ENCODE measurements at places on chromosomes 5 and 9.

- DNase-seq = no peak
These were observed 86.6 kb upstream of the SLC24A2 start for GRCh38 chr9:19875291-19875920.

DNA sequence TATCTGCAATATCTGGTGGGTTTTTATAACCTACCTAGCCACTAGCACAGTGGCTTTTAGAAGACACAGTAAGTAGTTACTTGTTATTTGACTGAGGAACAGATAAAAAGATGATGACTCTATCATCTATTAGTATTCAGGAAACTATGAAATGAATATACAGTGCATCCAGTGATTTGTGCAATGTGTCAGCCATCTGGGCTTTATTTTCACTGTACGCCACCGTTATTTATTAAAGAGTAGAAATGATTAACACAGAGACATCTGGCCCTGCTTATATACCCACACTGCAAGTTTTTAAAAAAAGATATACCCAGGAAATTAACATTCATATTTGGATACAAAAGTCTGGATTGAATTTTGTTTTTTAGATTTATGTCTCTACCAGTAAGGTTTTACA is 408.4 kb downstream of the PDE4D start:
- no peak for DNase-seq

- no peak for DNase-seq
These were observed 12.9 kb upstream of the SLCO6A1 start for GRCh38 chr5:102511666-102512065.

DNA sequence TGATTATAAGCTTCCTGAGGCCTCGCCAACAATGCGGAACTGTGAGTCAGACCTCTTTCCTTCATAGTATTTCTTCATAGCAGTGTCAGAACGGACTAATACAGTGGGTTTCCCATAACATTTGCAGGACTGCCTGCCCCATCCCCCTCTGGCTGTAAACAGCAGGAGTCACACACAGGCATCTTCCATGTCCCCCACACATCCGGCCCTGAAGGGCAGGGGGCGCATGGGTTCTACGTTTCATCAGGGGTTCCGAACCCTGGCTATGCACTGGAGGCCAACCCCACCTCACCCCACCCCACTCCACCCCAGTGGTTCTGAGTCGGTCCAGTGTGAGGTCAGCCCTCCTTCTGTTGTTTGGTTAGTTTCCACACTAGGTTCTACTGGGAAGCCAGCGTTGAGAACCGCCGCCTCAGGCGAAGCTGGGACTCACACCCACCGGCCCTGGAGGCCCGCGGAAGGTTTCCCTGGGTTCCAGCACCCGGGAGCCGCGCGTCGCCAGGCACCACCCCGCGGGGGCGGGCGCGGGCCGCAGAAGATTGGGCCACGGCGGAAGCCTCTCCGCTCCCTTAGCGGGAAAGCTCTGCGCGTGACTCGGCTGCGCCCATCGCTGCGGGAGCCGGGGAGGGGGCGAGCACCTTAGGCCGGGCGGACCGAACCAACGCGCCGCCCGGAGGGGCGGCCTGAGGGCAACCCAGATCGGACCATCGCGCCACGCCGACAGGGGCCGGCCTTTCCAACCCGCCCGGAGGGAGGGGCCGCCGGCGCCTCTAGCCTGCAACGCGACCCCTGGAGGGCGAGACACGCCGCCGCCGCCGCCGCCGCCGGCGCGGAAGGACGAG is at the start of gene RUSC2:
Gene RUSC2 (plus strand): TSS at position 799 of the 842 bp plus-strand sequence. CDS start 56,411 bp downstream, outside the sequence.
- DNase-seq = no peak

DNA sequence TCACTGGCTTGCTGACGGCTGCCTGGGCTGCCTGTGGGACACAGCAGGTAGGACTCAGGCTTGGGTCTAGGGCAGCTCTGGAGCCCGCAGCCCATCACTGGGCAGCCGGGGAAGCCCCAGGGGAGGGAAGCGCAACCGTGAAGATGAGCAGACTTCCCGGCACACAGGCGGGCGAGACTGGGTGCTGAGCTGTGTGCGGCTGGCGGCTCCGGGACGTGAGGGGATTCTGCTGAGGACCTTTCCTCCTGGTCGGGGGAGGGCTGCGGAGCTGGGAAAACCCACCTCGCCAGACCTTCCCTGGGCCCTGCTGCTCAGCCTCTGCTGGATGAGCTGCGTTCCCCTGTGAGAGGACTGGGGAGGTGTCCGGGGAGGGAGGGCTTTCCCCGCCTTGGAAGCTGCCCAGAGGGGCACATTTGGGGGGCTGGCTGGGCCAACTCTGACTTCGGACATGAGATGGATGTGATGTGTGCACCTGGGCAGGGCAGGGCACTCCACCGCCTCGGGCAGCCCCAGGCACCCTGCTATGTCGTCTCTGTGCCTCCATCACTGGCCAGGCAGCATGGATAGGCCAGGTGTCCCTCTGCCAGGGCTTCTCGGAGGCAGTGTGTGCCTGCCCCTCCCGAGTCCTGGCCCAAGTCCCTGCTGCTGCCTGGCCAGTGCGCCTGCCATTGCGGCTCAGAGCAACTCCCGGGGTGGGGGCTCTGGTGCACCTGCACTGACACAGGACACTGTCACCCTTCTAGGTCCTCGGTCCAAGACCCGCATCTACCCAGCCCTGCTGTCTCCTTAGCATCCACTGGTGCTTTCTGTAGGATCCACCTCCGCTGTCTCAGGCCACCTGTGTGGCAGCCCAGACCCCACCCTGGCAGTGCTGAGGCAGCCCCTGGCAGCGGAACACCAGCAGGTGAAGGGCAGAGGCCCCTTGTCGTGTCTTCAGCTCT is 66.4 kb downstream of the COL5A1 start:
- no peak for DNase-seq

DNA sequence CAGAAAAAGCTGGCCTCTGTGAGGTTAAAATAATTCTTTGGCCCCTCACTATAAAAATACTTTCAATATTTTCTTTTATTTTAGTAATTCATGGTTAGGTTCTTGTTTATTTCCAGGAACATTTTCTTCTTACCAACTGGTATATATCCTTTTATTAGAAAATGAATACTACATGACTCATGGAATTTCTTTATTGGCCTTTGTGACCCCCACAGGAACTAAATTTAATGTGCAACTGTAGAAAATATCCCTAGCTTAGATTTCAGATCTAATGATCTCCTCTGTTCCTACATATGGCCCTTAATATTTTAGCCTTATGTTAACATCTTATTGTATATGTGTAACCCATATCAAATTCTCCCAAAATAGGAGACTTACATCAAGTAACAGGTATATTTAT is 429.9 kb downstream of the NR2F1-AS1 start:
- DNase-seq = no peak

DNA sequence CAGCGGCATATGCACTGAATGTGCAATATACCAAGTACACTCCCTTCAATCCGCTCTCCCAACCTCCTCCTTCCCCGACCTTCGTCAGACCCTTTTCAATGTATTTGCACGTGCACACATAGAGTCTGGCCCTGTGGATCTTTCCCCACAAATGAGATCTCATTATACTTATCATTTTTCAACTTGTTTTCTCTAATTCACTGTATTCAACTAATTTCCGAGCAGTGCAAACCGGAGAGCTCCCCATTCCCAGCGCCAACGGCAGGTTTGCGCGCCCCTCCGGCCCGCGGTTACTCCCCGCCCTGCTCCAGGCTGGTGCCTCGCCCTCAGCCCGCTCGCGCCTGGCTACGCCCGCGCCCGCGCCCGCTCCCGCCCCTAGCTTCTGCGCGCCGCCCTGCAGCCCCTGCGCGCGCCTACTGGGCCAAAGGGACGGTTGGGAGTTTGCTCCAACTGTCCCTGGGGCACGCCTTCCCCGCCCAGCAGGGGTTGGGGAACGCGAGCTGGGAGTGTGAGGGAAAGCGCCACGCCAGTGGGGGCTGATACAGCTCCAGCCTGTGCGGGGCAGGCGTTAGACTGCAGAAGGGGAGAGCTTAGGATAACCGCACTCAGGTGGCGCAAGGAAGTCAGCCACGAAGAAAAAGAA is 3.3 kb upstream of the CDC20B start:
- DNase-seq = no peak

DNA sequence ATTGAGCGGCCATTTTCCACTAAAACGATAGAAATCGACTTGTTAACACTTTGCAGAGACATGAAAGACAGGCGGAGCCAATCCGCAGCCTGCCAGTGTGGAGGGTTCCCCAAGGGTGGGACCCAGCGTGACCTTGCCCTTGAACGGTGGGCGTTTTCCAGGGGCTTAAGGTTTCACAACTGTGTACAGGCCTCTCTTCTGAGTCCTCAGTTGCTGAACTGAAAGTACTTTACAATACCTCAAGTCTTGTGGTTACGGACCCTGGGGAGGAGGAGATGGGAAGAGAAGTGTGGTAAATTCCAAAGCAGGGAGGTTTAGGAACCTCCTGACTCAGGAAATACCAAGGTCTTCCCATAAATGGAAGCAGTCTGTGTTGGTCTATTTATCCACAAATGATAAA is 68.2 kb upstream of the CKMT2 start:
- DNase-seq = no peak

DNA sequence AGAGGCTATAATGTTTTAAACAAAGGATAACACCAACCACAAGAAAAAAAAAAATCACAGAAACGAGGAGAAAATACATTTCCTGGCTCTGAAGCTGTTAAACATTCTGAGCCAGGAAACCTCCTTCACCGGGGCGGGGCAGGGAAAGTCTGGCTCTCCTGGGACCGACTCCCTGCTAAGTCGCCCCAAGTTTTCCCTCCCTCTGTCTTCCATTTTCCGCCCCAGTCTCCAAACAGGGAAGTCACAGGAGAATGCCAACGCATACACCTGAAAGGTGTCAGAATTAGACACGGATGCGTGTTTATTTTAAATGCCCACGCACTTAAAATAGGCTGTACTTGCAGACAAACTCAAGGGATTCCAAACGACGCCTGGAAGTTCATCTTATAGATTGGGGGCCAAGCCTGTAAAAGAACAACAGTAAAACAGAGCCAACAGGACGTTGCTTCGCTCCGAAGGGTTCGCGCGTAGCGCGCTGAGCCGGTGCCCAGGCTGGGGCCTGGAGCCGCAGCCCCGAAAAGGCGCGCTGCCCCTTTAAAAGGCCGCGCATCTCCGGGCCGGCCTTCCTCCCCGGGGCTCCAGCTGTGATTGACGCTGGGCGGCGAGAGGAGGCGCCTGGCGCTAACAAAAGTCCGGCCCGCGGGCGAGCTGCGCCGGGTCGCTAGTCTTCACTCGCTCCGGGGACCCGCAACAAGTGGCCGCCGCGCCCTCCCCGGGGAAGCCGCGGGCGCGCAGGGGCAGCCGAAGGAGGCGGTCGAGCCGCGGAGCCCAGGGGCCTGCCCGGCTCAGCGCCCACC is at the start of gene FBXL7:
Gene FBXL7 (plus strand): TSS at position 653 of the 797 bp plus-strand sequence.
- no peak for DNase-seq

DNA sequence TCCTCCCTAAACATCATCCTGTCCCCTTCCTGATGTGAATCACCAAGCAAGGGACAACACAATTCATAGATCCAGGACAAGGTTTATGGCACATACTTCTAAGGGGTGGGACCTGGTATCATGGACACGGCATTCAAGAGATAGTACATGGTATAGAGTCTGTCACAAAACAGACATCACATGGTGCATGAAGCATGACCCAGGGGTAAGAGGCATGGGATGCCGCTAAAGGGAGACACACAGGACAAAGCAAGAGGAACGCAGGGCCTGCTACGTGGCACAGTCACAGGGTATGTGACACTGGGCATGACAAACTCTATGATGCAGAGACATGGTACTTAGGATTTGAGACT is 20.7 kb downstream of the GSN start:
- DNase-seq = no peak

GRCh38 chr5:169157064-169157463 is 143.9 kb downstream of the SLIT3 start:
- no peak for DNase-seq

DNA sequence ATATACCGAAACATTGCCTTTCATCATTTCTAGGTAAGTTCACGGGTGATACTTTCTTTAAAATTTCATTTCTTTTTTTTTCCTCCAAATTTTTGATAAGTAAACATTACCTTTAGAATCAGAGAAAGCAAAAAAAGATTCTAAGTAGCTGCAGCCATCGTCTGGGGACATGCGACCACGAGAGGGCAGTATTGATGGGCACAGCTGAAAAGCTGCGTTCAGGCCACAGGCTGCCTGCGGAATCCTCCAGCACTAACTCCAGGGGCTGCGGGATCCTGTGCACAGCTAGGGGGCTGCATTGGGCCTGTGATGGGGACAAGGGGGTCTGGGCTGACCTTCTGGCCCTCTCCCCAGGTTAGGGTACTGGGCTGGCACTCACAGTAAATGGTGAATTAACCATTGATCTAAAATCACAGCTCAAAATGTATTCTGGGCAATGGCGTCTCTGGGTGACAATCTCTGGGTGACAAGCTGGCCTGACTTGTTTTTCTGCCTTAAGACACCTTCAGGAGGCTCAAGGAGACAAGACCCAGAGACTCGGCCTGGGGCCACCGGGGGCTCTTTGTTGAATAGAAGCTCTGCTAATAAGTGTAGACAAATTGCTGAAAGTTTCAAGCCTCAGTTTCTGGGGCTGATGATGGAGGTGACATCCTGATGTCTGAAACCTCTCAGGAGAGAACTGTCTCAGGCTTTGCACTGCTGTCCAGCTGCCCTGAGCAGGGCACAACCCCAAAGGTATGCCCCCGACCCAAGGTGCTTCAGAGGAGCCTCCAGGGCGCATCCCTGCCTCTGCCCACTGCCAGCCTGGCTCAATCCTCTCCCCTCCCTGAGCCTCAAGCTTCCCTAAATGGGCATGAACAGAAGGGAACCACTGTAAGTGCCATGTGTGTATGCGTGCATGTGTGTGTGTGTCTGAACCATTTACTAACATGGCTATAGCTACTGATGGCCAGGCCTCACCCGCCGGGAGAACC is 44.3 kb upstream of the SARDH start:
- no peak for DNase-seq

DNA sequence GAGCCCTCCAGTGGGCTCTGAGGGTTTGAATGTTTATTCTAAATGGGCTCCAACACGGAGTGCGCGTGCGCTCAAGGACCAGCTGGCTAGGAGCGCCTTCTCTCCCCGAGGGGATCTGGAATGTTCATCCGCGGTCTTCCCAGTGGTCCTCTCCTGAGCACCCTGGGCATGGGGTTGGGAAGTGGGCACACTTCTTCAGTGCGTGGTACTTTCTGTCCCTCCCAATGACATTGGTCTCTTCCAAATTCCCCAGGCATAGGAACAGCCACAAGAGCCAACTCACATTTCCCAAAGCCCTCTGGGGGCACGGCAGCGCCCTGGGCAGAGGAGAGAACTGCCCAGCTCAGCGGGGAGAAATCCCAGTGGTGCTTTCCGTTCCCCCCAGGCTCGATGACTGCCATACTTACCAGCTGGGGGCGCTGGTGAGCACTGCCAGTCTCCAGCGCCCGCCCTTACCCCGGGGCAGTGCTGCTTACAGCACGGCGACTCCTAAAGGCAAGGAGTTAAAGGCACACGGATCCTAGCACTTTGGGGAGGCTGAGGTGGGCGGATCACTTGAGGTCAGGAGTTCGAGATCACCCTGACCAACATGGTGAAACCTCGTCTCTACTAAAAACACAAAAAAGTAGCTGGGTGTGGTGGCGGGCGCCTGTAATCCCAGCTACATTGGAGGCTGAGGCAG is 29.9 kb upstream of the OBP2B start:
- DNase-seq = no peak

- DNase-seq = no peak
These were observed 16.0 kb downstream of the DOCK2 start for GRCh38 chr5:169653091-169653490.
